ENCODE measurements at places on chromosomes 3 and 15.

- DNase-seq, result no peak
These were observed 55.7 kb upstream of the SMAD6 start for GRCh38 chr15:66646308-66646707.

DNA sequence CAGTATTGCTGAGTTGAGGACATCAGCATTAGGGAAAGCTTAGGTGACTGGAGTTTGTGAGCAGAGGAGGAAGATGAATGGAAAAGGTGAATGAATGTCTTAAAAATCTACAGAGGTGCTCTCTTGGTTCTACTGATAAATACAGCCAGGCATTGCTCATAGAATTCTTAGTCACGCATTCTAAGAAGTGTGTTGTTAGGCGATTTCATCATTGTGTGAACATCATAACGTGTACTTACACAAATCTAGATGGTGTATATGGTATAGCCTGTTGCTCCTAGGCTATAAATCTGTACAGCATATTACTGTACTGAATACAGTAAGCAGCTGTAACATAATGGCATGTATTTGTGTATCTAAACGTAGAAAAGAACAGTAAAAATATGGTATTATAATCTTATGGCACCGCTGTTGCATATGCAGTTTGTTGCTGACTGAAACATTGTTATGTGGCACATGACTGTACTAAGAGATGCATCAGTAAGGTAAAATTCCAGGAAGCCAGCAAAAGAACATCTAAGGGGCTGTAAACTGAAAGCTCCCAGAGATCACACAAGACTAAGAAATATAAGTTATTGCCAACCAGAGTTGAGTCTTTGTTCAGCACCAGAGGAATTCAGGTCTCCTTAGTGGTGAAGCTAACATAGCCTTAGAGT is 42.9 kb upstream of the ASB14 start:
- DNase-seq, result no peak

- no peak for DNase-seq
These were observed 6.4 kb downstream of the CLN6 start for GRCh38 chr15:68223171-68223570.

DNA sequence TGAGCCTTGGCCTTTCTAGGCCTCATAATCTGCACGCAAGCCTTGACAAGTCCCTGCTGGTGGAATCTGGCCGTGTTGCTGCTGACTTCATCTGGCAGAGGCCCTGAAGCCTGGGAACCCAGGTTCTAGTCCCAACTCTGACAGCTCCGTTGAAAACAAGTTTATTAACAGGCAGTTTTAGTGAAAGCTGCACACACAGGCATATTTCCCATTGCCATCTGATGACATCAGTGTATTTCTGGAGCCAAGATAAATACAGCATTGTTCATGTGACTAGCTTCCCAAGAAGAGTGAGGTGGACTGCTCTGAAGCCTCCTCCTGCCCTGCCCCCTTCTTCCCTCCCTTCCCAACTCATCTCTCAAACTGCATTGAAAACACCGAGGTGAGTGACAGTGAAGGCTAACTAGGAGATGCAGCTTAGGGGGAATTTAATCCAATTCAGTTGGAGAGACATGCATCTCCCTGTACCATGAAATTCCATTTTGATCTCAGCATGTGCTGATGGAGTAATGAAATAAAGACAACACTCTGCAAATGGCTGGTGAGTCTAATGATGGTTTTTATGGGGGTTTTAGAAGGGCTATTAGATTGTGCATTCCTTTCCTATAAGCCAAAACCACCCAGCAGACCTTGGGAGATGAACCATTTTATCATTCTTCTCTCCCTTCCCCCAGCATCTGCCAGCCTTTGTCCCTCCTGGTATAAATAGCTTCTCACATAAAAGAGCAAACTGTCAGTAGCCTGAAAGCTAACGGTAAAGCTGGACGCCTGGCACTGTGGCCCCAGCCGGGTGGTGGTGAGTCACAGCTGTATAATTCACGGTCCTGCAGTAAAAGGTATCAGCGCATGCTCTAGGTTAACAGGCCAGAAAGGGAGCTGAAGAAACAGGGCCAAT is 38.0 kb downstream of the PRICKLE2 start:
- DNase-seq, result no peak

- no peak for DNase-seq
These were observed 58.2 kb upstream of the ACAN start for GRCh38 chr15:88745065-88745464.

GRCh38 chr3:72395776-72396311 is 452.4 kb downstream of the SHQ1 start:
- DNase-seq, result no peak

GRCh38 chr15:60781211-60781713 is 302.3 kb upstream of the ICE2 start:
- no peak for DNase-seq

- DNase-seq, result no peak
These were observed 57.0 kb downstream of the TMCC1 start for GRCh38 chr3:129836381-129837064.

- DNase-seq, result no peak
These were observed 181.1 kb downstream of the ITPR1 start for GRCh38 chr3:4674216-4674615.

- DNase-seq, result no peak
These were observed 279.3 kb downstream of the KCNH8 start for GRCh38 chr3:19427422-19428149.

DNA sequence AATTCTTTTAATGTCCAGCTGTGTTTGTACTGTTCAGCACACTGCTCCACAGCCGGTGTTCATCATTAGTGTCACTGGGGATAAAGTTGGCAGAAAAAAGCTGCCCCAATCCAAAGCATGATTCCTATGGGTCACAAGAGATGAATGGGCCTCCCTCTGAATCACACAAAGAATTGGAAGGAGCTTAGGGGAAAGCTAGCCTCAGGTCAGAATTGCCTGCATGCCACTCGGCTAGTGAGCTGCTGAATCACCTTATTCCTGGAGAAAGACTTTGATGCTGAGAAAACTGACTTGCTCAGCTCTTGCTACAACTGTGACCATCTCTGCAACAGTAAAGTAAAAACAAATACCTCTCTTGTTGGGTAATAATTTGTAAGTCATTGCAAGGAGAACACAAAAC is 3.5 kb downstream of the CCK start:
- DNase-seq, result no peak

GRCh38 chr3:69776920-69777581 is 37.8 kb downstream of the MITF start:
- DNase-seq, result no peak

DNA sequence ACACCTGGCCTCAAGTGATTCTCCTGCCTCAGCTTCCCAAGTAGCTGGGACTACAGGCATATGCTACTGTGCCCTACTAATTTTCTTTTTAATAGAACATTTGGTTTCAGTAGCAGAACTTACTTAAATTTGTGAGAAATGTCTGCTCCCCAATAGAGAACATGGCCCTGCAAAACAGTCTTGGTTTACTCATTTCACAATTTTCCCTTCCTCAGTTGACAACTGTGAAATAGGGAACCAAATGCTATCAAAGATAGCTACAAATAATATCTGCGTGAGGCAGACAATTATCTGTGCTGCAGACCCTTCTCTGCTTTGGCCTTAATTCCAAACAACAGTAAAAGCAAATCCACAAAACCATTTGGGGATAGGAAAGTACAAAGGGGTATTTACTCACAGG is 22.6 kb downstream of the METTL6 start:
- DNase-seq, result no peak

- DNase-seq, result no peak
These were observed 42.1 kb downstream of the VGLL3 start for GRCh38 chr3:86948822-86949221.

DNA sequence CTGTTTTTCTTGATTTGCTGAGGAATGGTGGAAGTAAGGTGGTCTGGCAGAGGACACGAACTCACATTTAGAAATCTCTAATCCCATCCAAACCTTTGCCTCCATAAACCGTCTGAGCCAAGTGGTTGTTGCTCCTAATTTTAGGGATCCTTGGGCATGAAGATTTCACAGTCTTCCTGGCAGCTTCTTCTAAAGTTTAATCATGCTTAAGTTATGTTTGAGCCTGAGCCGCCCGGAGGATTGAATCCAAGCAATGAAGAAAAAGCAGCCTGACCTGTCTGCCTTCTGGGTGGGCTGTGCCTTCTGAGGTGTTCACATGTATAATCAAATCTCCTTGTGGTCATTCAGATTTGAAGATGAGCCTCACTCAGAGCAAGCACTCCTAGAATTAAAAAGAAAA is 249.0 kb downstream of the CD47 start:
- no peak for DNase-seq

DNA sequence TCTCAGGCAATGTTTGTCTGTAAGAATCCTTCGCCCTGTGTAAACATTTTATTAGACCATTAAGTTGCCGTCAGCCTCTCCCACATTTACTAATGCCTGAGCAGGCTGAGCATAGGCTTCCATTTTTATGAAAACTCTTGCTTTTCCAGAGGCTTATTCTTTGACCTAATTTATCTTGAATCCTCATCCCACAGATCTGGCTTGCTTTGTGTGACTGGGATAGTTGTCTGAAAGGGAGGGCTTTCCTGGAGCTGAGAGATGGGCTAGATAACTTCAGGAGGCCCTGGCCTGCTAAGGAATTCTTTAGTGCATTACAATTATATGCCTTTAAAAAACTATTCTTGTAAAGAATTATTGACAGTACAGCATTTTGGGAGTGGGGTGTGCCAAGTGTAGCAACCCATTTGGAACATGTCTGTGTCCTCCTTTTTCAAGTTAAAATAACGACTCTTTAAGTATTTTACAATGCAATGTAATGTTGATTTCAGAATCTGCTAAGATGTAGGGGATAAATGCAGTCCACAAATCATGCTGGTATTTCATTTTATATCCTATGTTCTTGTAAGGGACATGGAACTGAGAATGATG is 52.4 kb downstream of the EEFSEC start:
- DNase-seq, result no peak

- DNase-seq, result no peak
These were observed 96.1 kb downstream of the STAC start for GRCh38 chr3:36476286-36476942.

- no peak for DNase-seq
These were observed 283.1 kb upstream of the ATP10A start for GRCh38 chr15:26146202-26146601.

Data from stimulated activated CD8-positive, alpha-beta memory T cell treated with anti-CD3 and anti-CD28 coated beads, Interleukin-7, amount 100 ng/mL, for 24 hours (primary cell).